HCT116 (cell line): ENCODE measurements at places on chromosomes 2 and 18.
A peak's percentile ranks its signal among the peaks of the same experiment; 100 is the strongest.

- no peak for DNase-seq
Observed at GRCh38 chr2:233764264-233764663, 4.2 kb downstream of the UGT1A1 start.

- no peak for DNase-seq
Observed at GRCh38 chr2:191171286-191171685, 20.5 kb upstream of the STAT4 start.

DNA sequence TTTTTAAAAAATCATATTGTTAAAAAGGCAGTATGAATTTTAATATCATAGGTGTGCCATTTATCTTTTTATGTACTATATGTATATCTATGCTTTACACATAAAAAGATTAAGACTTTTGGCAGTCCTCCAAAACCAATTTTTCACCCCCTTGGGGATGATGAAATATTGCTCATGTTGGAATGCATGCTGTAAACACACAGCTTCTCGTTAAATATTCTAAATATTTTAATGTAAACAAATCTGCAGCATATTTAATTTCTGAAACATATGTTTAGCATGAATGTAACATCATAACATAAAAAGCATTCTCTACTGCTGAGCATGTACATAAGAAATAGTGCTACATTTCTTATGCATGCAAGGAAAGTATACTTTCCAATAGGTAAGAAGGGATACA, 484.3 kb upstream of the LRATD1 start:
- no peak for DNase-seq

DNA sequence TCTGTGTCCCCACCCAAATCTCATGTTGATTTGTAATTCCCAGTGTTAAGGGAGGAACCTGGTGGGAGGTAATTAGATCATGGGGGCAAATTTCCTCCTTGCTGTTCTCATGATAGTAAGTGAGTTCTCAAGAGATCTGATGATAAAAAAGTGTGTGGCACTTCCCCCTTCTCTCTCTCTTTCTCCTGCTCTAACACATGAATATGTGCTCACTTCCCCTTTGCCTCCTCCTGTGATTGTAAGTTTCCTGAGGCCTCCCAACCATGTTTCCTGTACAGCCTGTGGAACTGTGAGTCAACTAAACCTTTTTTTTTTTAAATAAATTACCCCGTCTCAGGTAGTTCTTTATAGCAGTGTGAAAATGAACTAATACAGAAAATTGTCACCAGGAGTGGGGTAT, 380.0 kb downstream of the MEIS1 start:
- DNase-seq, result no peak

DNA sequence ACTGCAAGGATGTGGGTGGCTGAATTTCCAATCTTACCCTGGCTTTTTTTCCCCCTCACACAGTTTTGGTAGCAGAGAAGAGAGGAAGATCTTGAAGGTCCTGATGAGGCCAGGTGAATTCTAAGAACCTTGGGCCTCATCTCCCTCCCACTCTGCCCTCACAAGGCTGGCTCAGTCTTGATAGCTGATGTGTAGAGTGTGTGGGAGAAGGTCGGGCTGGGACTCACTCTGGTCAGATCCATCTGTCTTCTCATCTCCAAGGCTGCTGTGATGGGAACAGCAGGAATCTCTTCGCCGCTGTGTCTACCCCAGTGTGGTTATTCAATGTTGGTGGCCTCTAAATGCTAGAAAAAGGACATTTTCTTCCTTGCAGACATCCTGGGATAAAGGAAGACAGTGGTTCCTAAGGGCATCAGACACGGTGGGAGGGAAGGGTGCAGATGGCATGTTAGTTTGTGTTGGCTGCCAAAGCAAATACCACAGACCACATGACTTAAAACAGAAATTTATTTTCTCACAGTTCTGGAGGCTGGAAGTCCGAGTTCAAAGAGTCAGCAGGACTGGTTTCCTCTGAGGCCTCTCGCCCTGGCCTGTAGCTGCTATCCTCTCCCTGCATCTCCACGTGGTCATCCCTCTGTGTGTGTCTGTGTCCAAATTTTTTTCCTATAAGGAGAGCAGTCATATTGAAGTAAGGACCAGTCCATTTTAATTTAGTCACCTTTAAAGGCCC, 37.6 kb upstream of the MGAT4A start:
- DNase-seq, result no peak

DNA sequence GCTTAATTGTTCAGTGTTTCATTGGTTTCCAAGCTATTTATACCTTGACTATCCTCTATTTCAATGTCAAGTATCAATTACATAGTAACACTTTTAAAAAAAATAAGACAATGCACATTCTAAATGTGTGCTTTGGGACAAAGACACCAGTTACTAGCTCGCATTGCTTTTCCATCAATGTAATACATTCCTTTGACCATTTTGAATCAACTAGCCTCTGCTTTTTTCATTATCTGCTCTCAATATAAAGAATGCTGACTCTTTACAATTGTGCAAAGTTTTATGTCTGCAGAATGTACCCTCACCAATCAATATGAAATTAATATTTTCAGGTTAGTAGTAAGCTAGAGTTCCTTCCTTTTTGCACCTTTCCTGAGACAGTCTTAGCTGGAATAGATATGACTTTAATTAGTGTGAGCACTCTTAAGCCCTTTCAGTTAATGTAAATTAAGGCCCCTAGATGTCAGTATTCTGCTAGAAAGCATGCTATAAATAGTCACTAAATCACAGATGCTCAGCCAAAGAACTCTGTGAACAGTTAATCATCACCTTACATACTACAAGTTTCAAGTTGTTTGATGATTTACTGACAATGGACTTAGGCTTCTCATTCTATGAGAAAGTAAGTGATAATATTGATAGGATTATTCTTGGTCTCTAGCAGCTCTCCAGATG, 413.6 kb downstream of the PTH2R start:
- peak; percentile 4 for DNase-seq
